NCI-H2107 (cell line): ENCODE measurements at places on chromosomes 6 and 20.

DNA sequence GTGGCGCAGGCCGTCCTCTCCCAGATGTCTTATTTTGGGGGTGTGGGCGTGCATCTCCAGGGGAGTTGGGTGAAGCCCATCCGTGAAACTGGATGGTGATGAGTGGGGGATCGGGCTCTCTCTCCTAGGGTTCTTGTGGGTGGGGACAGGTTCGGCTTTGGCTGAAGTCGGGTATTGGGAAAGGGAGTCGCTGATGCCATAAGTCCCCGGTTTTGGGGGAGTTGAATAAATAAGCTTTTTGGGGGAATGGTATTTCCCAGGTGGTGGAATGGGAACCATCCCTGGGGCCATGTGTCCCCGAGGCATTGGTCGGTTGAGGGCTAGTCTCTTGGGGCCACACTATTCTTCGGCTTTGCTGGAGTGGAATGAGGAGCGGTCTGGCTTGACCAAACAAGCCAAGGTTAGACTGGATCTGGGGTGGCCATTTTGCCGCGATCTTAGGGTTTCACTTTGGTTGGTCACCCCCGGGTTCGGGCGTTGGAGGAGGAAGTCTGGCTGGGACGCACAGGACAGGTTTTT lies 481 bp downstream of the ZNF133 start:
- DNase-seq = no peak

DNA sequence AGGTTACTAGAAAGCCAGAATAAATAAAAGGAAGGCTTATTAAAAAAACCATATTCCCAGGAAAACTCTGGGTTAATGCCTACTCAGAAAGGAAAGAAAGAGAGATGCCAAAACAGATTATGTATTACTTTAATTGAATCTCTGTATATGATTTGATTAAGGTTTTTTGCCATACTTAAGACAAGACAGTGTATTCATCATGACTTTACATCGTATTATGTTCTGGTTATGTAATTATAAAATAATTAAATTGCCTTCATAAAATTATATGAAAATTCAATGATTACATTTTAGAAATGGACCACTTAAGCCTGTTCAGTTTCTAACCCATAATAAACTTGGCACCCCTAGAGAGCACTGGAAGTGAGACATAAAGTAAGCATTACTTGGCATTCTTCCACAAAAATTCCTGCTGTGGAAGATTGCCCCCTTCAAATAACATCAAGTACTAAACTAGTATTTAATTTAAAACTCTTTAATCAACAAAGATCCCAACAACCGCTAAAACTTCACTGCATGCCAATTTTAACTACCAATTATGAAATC lies 20.8 kb upstream of the IBTK start:
- DNase-seq = no peak

GRCh38 chr6:45424451-45424861 lies 46.7 kb upstream of the SUPT3H start:
- DNase-seq = no peak

- no peak for DNase-seq
These were observed 98.5 kb upstream of the TMEM170B start for GRCh38 chr6:11439017-11439420.

DNA sequence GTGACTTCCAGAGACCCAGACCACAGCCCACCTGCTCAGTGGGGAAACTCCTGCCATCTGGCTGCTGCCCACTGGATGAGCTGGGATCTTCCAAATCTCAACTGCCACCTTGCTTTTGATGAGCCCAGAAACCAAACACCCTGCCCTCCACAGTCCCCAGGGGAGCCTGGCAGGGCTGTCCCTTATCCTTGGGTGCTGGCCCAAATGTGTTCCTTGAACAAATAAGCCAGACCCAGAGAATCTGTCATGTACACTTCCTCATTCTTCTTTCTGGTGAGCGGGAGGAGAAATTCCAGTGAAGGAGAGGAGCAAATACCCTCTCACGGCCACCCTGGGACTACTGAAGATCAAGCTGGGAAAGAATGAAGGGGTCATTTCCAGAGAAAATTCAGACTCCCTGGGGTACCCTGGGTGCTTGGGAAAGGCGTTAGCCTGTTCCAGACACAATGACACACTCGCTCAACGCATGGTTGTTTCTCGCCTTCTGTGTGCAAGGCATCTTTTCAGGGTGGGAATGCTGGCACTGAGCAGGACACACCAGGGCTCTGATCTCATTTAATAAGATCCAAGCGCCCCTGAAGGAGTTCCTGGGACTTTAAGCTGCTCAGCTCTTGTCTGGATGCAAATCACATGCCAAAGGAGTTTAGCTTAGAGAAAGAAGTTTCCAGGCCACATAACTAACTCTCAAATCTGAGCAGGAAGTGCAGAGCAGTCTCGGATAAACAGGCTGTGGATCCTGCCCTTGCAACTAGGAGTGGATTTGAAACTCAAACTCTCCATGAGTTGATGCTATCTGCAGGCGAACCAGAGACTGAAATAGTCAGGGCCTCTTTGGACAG lies 38.5 kb downstream of the PXDC1 start:
- DNase-seq = no peak

GRCh38 chr6:6711031-6711785 lies 122.7 kb downstream of the LY86 start:
- DNase-seq = no peak

DNA sequence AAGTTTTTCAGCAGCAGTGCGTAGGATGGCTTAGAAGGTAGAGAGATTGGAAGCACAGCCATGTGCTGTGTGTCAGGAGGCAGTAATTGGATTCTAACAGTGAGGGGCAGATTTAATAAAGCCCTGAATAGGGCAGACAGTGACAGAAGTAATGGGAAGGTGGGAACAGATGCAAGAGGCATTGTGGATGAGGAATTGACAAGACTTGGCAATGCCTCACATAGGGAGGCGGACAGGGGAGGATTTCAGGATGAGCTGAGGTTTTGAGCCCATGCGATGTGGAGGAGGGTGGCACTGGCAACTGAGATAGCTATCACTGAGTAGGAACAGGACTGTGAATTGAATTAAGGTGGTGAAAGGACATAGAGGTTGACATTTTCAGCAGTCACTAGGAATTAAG lies 262.2 kb upstream of the FLRT3 start:
- DNase-seq = no peak

DNA sequence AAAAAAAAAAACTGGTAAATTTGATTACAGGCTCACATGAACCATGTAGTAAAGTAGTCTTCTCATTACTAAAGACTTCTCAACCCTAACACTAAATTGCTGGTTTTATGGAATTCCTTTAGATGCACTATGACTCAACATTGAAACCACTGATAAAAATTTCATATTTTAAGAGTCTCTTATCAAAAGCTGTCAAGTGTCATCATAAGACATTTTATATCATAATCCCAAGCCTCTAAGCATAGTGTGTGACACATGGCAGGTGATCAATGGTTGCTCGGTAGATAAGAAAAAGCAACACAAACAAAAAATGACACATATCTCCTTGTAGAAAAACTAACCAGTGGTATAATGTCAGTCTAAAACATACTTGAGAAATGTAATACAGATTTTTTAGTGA lies 258.4 kb downstream of the RNGTT start:
- no peak for DNase-seq

GRCh38 chr6:11055127-11055627 lies 11.1 kb upstream of the ELOVL2 start:
- no peak for DNase-seq

DNA sequence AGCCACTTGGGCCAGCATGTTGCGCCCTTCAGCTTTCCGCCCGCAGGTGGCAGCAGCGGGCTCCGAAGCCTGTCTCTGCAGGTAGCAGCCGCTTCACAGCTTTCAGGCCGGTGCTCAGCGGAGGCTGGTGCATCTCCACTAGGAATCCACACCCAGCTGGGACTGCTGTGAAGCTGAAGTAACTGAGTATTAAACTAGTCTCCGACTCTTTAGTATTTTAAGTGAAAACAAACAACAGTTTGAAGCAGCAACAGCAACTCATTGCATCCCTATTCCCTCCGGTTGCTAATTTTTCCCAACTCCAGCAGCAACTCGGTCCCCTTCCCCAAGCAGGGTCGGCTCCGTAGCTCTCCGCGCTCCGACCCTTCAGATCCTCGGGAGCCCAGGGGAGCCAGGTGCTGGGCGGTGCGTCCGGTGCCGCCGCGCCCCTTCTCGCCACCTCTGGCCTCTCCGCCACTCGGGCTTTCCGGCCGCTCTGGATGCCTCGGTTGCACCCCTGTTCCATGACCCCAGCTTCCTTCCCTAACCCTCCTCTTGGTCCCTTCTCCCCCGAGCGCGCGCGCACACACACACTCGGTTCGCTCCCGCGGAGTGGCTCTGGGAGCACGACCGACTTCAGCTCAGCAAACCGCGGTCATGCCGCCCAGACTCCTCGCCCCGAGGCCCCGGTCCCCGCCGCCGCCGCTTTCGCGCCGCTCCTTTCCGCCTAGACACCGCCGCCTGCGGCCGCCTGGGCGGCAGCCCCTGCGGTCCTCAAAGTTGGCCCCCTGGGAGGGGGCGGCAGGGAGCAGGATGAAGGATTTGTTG lies 765 bp upstream of the NKAIN2 start:
- peak; percentile 76 for DNase-seq

DNA sequence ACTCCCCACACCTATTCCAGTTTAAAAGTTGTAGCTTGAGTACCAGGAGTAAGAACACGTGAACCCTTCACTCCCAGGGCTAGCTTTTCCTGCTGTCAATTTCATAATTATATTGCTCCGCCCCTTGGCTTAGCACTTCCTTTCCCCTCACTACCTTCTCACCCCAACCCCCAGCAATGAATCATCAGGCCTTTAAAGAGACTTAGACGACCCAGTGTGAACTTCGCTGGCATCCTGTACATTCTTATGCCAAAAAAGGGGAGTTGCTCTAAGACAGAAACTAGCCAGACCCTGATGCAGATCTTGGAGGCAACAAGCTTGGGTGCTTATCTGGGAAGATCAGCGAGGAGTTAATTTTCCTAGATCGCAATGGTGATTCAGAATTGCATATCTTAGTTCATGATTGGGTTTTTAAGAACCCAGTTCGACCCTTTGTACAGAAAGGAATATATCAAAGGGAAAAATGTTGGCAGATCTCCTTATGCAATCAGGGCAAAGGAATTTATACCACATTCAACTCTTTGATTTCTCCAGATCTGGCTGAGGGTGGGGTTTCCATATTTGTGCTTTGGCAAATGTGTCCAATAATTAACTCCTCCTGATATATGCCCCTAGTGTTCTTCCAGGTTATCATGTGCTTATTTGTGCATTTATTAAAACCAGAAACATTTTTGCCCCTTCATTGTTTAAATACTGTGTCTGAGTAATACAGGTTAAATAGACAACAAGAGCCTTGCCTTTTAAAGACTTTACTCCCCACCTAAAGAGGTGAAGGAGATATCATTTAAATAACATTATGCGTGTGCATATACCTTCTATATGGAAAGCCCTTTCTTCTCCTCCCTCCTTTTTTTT lies 8.1 kb upstream of the ATXN1 start:
- DNase-seq = no peak

- DNase-seq = no peak
These were observed 295.6 kb upstream of the PLN start for GRCh38 chr6:118252474-118252873.

DNA sequence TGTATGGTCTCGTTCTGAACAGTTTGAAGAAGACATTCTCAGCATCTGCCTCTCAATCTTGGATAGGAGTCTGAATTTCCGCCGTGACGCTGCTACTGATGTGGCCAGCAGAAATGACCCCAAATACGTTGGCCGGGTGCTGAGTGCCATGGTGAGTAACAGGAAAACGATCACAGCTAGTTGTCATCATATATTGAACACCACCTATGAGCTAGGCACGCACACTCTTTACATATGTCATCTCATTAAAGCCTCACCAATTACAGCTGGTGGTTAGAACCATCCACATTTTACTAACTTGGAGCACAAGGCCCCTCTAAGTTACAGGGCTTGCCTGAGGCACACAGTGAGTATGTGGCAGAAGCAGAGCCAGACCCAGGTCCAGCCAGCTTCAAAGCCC lies 17.1 kb downstream of the TGM3 start:
- no peak for DNase-seq

DNA sequence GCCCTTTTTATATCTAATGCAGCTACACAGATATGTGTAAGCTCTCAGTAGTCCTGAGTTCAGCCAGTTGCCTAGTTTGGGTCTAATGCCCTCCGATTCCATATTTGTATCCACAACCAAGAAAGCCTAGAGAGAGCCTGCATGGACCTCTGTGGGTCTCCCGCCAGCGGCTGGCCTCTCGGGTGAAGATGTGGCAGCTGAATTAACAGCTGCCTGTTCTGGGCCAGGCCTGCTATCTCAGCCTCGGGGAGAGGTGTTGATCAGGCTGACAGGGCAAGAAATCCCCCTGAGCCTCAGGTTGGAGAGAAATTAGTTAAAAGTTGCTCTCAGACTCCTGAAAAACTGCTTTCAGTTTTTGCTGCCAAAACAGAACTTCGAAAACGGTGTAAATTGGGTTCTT lies 19.8 kb downstream of the PTK7 start:
- DNase-seq = no peak

GRCh38 chr20:10219452-10219791 lies 792 bp downstream of the SNAP25 start:
- DNase-seq = no peak

DNA sequence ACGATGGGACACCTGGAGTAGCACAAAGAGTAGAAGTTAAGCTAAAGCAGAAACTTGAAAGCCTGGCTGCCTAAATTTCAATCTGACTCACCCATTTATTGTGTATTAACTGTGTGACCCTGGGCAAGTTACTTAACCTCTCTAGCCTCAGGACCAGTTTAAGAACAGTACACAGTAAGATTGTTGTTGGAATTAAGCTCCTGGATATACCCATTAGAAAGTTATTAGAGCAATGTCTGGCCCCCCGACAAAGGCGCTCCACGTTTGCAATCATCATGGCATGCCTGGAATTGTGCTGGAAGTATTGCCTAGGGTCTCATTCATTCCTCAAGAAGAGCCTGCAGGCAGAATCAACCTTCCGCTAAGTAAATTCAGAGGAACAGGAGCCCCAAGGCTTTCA lies 1.4 kb downstream of the SDC4 start:
- DNase-seq = no peak

DNA sequence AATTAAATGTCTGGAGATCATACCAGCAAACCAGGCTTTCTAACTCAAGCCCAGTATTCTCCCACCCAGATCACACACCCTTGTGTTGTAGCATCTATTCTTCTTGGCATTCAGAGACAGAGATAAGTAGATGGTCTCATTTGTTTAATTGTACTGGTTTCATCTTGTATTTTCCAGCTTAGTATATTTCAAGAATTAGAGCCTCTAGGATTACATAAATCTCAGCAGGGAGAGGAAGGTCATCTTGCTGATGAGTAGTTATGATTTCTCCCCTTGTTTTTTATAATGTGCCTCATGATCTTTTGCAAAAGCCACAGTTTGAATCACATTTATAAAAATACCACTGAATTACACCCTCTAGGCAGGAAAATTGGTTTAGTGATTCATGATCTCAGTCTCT lies 106.6 kb upstream of the NRSN1 start:
- no peak for DNase-seq

DNA sequence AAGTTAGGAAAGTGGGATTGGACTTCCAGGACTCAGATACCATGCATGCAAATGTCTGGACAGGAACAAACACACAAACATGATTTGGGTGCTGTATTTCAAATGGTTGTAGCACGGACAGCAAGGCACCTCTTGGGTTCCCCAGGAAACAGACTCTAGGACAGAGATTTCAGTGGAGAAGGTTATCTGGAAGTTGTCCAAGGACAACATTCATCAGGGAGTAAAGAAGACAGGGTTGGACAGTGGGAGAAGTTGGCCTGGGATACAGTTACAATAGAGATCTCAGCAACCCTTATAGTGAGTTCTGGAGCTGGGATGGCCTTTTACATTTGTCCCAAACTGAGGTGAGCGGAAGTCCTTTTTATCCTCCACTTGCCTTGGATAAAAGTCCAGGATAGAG lies 19.8 kb upstream of the TINAG start:
- DNase-seq = no peak

- DNase-seq = no peak
These were observed 55.5 kb downstream of the PPP1R16B start for GRCh38 chr20:38861071-38861401.
